ENCODE measurements at places on chromosomes 12 and 14.

GRCh38 chr14:22887260-22887989 lies 4.4 kb downstream of the REM2 start:
- DNase-seq: peak; percentile 95

DNA sequence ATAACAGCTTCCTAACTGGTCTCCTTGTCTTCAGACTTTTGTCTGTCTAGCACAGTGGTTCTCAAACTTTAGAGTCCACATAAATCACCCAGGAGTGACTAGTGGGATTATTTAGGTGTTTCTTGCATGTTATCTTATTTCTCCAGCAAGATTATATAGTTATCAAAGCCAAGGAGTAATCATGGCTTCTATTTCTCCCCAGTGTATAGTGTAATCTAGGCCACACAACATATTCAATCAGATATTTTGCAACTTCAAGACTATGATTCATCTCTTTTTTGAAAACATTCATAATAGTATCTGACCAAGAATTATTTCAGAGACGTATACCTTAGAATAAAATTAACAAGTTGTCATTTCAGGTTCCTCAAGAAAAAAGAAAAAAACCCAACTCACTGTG lies 131.9 kb downstream of the CEP83 start:
- DNase-seq: no peak

GRCh38 chr14:97366400-97366799 lies 569.2 kb downstream of the VRK1 start:
- no peak for DNase-seq

GRCh38 chr12:125228519-125229260 lies 163.5 kb downstream of the AACS start:
- DNase-seq: no peak

DNA sequence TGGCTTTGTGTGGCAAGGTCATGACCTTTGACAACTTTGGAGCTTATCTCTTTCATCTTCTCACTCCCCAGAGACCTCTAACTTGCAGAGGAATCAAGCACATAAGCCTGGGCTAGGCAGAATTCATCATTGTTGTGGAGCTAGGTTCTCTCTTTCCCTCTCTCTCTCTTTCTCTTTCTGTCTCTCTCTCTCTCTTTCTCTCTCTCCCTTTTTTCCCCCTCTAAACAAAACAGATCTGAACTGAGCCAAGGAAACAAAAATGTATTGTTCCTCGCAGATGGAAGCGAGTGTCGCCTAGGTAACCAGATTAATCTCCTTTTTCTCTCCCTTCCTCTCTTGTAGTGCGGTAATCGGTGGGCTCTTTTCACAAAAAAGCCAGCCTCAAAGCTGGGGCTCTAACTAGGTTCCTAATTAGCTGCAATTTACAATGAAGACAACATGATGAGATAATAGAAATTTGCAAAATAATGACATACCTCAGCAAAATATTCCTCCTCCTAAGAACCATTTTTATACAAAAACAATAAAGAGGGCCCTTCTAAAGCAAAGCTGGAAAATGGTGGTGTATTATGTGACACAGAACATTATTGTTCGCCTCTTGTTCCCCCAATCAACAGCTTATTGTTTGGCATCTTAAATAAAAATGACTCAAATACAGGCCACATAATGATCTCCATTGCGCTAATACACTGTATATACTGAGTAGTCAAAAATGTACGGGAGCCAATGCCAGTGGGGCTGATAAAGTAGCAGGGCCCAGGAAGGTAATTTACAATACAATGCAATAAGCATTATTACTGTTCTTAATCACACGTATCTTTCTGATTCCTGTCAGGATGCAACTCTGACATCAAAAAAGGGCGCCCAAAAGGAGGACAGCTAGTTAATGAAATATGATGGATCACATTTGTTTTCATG lies 65.7 kb upstream of the SOX5 start:
- peak; percentile 67 for DNase-seq

DNA sequence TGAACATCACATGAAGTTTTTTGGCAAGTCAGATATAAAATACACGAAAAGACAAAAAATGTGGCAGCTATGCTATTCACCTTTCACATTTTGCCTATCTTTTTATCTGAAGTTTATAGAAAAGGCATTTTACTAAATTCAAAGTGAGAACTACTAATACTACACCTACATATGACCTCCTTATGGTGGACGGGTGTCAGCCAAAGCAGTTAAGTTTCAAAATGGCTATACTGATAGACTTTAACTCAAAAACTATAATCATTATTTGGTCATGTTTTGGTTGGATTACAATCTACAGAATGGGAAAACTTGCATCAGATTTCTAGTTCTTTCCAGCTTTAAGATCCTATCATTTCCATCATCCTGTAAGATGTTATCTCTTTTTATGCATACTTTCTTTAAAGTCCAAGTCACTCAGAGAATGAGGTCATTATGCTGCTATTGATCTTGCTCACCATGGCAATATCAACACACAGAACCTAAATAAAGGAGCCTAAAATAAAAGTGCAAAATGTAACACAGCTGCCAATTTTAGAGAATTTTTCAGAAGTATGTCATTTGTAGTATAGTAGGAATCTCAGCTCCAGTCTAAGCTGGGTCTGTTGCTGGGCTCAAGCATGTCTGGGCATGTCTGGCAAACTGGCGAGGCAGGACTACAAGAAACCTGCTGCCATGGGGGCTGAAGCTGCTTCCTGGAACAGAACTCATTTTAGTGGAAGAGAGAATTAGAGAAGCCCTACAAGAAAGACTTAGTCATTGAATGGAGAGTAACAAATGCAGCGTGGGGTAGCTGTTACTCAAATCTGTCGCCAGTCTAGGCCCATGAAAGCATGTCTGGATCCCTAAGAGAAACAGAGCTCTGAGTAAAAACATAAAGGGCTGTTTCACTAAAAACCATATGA lies 7.6 kb upstream of the AEBP2 start:
- peak; percentile 37 for DNase-seq

- DNase-seq: peak; percentile 78
Observed at GRCh38 chr12:2395354-2395977, 342.7 kb downstream of the CACNA1C start.

DNA sequence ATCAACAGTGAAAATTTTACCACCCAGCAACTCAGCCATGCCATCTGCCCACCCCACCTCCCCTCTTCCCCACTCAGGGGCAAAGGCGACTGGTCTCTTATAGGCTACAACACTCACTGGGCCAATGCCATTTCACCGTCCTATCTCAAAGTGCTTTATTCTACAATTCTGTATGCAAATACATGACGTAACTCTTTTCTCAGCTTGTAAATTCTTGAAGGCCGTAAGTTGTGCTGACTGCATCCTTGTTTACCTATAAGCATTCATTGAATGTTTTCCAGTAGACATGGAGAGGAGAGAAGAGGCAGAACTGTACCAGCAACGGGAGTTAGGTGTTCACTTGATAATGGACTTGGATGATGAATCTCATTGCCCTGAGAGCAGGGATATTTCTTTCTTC lies 15.6 kb downstream of the BCL2L14 start:
- DNase-seq: no peak

- DNase-seq: peak; percentile 95
Observed at GRCh38 chr14:52068615-52069306, at the start of gene NID2. Gene NID2, minus strand, starts transcription at chr14:52069059. Its CDS starts 65 bp downstream, at chr14:52068994.

DNA sequence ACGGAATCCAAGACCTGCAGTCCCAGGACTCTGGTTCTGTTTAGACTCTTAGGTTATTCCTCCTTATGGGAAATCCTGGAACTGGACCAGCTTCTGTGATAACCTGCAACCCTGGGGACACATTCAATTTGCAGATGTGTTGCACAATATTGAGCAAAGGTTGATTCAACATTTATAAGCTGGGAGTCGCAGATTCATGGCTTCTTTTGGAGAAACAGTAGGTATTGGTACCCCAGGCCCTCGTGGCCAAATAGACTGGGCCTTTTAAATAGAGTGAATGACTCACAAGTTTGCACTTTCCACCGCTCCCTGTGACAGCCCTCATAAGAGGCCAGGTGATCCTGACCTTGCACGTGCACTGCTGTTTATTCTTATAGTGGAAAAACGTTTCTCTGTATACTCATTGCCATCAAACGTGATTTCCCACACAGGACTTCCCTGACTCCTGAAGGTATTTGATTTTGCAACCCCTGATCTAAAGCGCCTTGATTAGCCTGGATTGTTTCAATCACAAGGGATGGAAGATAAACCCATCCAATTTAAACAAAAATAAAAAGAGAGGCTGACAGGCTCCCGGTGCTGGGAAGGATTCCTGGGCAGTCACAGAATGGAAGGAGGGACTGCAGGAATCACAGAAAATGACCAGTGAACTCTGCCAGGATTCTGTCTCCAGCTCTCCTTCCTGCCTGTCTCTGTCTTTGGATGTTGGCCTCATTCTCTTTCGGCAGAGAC lies 98.0 kb downstream of the VCPKMT start:
- DNase-seq: no peak

GRCh38 chr12:14635776-14636175 lies 60.6 kb downstream of the GUCY2C start:
- DNase-seq: no peak

DNA sequence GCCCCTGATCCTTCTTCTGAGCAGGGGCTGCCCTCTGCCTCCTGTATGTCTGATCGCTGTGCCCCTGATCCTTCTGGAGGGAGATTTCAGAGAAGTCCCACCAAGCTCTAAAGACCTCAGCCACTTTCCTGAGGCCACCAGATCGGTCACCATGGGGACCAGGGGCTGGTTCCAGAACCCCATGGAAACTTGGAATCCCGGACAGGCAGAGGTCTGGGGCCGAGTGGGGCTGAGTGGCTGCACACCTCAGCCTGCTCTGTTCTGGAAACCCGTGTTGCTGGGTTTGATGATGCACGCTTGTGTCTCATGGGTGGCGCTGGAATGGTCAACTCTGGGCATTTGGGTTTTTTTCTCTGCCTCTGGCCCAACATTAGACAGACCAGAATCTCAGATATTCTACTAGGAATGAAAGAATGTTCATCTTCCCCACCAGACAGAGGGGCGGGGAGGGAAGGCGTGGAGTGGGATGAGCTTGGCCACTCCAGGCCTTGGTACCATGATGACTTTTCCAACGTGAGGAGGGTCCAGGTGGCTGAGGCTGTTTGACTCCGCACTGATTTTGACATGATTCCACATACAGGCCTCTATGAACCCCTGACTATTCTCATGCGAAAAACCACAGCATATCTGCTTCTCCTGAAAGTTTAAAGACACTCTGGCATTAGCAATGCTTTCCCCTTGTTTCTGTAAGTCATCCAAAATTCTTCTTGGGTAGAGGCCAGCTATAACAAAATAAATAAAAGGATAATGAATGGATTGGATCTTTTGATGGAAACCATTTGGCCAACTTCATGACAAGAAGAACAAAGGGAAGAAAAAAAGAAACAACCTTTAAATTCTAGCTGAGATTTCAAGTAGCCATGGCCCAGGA lies 114.5 kb downstream of the ADGRD1 start:
- peak; percentile 74 for DNase-seq

DNA sequence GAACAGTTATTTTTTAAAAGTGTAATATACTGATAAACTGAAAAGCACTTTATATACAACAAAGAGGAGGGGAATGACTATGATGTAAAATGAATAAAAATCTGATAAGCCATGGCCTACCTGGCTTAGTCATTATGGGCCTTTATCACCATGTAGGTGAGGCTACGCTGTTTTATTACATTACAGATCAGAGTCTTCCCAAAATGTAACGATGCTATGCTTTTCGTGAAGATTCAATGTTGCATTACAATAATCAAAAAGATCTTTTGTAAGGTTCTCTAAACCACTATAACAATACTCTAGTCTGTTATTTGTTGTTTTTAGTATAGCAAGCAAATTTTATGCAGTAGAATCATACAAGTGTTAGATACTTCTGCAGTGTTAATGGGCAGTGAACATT lies 34.2 kb downstream of the ARID4A start:
- no peak for DNase-seq

DNA sequence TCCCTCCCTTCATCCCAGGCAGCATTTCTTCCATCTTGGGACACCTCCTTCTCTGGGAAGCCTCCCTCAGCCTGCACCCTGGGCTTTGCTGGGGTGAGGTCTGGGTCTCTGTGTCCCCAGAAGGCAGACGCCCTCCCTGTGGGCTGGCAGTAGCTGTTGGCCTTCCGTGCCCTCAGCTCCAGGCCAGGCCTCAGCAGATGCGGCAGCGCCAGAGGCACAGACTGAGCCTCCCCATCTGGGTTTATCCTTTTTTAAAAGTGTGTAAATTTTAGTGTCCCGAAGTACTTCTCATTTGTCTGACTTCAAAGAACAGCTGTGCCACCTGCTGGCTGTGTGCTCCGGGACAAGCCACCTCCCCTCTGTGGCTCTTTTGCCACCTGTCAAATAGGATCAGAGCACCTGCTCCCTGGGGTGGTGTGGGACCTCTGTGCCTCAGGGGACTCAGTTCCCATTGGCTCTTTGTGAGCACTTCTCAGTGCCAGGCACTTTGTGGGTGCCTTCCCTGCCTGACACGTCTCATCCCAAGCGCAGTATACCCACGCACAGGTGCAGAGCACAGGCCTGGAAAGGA lies 11.1 kb downstream of the EXOC3L4 start:
- no peak for DNase-seq

GRCh38 chr12:92971859-92972524 lies 42.9 kb upstream of the EEA1 start:
- DNase-seq: no peak

GRCh38 chr14:59229653-59230406 lies 41.4 kb downstream of the DAAM1 start:
- no peak for DNase-seq

DNA sequence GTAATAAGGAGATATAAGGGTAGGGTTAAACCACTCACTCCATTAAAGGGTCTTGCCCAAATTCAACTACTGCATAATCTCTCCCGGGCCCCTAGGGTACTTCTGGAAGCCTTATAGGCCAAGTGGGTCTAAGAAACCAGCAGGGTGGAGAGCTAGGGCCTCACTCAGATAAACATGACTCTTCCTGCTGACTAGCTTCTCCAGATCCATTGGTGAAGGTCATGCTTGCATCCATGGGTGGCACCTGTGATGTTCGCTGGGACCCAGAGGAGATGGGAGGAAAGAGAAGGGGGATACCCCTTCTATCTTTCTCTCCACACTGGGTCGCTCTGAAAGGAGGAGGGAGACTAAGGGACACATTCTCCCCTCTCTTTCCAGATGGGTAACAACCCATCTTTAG lies 36.1 kb upstream of the HIGD1C start:
- DNase-seq: no peak

DNA sequence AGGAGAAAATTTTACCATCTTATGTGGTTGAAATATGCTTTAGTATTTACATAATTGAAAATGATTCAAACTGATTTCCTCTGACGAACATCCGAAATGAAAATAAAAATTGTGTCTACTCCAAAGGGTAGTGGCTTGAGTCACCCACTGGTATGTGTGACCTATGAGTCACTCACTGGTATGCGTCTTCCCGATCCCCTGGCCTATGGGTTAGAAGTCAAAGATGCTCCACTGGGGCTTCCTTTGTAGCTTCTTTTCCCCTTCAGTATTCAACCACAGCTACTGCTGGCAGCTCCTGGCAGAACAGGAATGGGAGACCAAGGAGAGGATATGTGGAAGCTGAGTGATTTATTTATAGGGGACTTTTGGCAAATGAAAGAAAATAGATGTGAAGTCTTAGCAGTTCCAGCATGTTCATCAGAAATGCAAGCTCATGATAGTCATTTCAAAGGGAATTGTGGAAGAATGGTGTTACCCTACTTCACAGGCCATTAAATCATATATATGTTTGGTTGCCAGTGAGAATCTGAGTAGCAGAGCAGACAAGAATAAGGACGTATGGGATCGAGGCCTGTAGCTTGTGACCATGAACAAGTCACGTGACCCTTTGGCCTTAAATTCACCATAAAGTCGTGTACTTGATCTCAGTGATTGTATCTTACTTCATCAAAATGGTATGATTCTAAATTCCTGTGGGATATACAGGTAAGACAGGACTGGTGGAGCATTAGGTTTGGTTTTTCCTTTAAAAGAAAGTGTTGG lies 108.3 kb downstream of the CRADD start:
- DNase-seq: peak; percentile 46

GRCh38 chr12:93101367-93101766 lies 172.3 kb upstream of the EEA1 start:
- no peak for DNase-seq

GRCh38 chr12:52387859-52388258 lies 2.4 kb upstream of the KRT84 start:
- DNase-seq: no peak
